IMR-90 (cell line): ENCODE measurements at places on chromosomes 4 and X. TPM values are rescaled to one million over a fixed set of nuclear protein-coding genes. Genes with fewer than 3 reads are reported as not detected.

The ZDHHC9 gene
- polyA plus RNA-seq = 25.9 and 28.4 TPM in 2 replicates

The STAG2 gene
- polyA plus RNA-seq = 14.4 and 19.6 TPM in 2 replicates

The RAB41 gene
- polyA plus RNA-seq = not detected in 2 replicates

The KIAA1210 gene
- polyA plus RNA-seq = not detected in 2 replicates

The PRSS12 gene
- polyA plus RNA-seq = 57.5 and 71.5 TPM in 2 replicates

The ARHGEF9 gene
- polyA plus RNA-seq = 6.7 and 7.1 TPM in 2 replicates

The BBS12 gene
- polyA plus RNA-seq = 0.87 and 1.1 TPM in 2 replicates

The CCKAR gene
- not detected in 2 replicates for polyA plus RNA-seq

The EVC2 gene
- 2.4 and 2.7 TPM in 2 replicates for polyA plus RNA-seq

The PI4K2B gene
- 6.5 and 7.6 TPM in 2 replicates for polyA plus RNA-seq

The C4orf36 gene
- polyA plus RNA-seq = 0.29 and 0.41 TPM in 2 replicates

The SLITRK2 gene
- polyA plus RNA-seq = not detected in 2 replicates

The DUSP21 gene
- polyA plus RNA-seq = not detected in 2 replicates

The FHDC1 gene
- polyA plus RNA-seq = 0.09 and 0.10 TPM in 2 replicates

The SLITRK4 gene
- not detected in 2 replicates for polyA plus RNA-seq

The BCLAF3 gene
- polyA plus RNA-seq = 1.0 and 1.6 TPM in 2 replicates

The RNF150 gene
- 6.2 and 6.6 TPM in 2 replicates for polyA plus RNA-seq

The CCDC120 gene
- polyA plus RNA-seq = 2.0 and 2.2 TPM in 2 replicates

The APLN gene
- 0.67 and 0.72 TPM in 2 replicates for polyA plus RNA-seq
